ENCODE measurements at places on chromosomes 13 and 19.

- no peak for DNase-seq
Observed at GRCh38 chr13:77409412-77409811, 82.5 kb upstream of the MYCBP2 start.

DNA sequence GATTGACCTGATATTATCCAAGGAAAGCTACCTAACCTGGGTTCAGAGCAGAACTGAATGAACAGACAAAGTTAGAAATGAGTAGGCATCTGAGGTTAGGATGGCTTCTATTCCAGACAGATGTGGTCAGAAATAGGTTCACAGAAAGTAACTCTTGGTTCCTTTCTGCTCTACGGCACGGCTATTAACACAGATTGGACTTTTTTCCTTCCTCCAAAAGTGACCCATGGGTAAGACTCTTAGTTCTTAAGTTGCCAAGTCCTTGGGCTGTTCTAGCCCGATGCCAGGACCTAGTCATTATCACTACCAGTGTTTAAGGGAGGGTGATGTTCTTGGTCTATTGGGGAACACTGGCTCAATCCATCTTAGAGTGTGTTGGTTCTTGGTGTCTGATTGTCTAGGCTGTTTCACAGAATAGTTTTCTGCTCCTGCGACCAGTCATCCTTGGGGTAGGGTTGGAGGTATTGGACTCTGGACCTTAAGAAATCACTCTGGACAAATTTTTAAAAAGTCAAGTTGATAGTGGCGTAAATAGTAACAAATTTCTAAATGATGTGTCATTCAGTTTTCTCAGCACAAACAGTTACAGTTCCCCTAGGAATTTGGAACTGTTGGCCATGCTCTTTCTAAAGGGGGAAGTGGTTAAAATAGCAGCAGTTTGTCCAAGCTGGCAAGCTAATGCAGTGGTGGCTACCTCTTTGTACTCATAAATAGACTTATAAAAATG is 60.1 kb upstream of the MYCBP2 start:
- no peak for DNase-seq

GRCh38 chr13:112907871-112908331 is 61.1 kb upstream of the MCF2L start:
- no peak for DNase-seq

- no peak for DNase-seq
Observed at GRCh38 chr13:40664350-40665125, 1.9 kb downstream of the FOXO1 start.

DNA sequence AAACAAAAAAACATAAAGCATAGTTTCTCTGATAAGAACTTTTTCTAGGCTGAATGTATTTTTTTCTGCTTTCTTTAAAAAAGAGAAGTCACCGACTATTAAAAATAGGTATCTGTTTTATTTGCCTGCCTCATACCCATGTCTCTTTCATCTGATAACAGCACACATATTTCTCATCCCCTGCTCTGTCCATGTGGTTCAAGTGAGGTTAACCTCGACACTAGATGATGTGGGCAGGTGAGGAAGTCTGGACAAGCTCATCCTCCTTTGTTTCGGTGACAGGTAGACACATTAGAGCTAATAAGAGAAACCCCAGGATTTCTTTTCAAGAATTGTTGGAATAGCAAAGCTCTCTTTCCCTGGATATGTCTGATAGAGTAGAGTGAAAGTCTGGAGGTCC is 222.7 kb downstream of the GPC5 start:
- DNase-seq, result no peak

DNA sequence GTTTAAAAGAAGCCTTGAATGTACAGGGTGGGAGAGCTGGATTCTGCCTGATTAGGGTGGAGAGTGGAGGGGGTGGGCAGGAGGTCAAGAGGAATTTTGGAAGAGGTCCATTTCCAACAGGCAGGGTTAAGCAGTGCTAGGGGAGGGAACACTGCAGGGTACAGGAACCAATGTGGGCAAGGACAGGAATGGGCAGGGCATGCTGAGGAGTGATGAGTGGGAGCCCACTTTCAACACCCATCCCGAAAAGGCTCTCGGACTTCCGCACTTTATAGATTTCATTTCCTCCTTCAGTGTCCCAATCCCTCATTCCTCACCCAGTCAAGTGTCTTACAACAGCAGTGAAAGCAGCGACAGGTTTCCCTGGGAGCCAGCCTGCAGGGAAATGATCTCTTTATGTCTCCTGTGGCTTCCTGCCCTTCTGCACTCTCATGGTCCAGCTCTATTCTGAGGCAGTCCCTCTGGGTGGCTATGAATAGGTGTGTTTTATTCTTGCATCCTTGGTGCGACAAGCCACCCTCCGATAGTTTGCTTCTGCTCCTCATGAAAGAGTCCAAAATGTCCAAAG is 50.5 kb upstream of the ZNF507 start:
- DNase-seq, result no peak

DNA sequence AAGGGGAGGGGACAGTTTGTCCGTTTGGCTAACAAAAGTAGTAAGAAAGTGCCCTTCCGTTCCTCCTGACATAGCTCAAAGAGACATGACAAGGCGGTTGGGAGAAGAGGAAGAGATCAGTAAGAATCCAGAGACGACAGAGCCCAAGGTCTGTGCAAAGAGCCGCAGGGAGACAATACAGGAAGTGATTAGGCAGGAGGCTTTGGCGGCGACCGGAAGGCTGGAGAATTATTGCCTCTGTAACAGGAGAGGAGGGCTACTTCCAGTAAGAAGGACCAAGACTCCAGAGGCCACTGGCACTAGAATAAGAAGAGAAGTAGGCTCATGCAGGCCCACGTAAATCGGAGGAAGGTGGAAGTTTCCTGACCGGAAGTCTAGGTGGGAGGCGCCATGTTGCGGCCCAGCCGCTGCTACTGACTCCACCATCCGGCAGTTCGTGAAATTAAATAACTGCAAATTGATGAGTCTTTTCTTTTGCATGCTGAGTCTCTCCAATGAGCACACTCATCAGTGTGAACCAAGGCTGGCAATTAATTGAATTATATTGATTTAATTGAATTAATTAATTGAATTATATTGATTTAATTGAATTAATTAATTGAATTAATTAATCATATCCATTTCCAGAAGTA is 9.9 kb downstream of the RFX2 start:
- no peak for DNase-seq

GRCh38 chr19:42092350-42092749 is 16.4 kb downstream of the ZNF574 start:
- peak; percentile 52 for DNase-seq

DNA sequence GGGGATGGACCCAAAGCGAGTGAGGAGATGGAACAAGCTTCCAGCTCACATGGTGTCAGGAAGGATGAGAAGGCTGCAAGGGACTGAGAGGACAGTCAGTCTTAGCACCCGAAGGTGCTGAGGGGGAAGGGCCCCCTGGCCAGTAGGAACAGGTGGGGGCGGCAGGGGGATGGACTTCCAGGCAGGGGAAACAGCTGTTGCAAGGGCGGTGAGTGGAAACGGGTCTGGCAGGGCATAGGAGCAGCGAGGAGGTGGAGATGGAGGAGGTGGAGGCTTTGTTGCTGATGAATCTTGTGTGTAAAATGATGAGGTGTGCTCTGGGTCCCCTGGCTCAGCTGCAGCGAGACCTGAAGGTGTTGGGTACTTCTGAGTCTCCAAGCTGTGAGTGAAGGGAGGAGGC is 1.2 kb downstream of the MAP1S start:
- DNase-seq, result no peak

DNA sequence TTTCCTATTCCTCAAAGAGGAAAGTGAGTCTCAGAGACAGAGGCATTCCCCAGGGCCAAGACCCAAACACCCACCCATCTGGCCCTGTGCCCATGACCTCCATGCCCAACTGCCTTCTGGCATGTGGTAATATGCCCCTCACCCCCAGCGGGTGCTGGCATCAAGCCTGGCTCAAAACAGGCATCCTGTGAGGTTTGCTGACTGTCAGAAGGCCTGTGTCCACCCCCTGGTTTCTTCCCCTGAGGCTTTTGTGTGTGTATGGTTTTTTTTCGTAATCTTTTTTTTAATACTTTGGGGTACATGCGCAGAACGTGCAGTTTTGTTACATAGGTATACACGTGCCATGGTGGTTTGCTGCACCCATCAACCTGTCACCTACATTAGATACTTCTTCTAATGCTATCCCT is 7.6 kb upstream of the KANK2 start:
- DNase-seq, result no peak

DNA sequence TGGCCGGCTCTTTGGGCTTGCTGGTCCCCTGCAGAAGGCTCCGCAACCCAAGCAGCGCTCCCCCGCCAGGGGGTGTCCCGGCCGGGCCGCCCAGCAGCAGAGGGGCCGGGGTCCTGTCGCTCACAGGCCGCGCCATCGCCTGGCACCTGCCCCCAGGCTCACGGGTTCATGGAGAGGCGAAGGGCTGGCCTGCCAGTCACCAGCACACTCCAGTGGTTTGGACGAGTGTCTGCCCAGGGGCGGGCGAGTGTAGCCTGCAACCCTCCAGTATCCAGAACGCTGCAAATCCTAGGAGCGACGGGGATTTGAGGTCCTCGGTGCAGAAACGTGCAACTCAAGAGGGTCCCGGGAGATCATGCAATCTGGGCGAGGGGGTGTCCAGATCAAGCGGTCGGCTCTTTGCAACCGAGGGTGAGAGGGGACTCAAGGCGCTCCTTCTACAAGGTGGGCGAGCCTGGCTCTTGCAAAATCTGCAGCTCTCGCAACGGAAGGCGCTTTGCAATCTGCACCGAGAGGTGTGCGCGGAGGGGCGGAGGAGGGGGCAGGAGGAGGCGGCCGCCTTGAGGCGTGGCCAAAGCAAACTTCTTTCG is at the start of gene DBP:
TSS of gene DBP (minus strand) at position 521 of the 590 bp plus-strand sequence. CDS start at position 136, 385 bp downstream.
- peak; percentile 73 for DNase-seq

DNA sequence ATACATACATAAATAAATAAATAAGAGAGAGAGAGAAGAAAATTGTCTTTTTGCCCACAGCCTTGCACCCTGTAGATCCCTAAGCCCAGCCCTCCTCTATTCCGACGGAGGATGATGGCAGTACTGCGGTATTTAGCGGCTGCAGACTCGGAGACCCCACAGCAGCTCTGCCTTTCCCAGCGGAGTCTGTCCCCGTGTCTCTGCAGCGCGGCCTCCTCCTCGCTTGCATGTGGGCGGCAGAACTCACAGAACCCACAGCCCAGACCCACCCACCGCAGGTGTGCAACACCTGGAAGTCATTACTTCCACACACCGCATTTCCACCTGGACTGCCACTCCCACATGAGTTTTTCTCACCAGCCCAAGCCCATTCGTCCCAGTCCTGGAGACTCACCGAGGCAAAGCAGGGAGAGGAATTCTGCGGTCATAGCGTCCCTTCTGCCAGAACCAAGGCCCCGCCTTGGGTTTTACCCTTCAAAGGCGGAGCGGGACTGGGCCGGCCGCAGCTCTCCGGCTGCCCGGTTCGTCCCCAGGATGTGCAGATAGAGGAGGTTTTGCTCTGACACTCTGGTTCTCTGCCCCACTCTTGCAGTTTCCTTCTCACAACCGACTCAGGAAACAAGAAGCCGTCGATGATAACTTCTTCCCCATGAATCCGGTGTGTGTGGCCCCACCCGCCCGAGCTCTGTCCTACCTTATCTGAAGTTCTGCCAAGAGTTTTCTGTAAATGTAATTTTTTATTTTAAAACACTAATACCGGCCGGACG is at the start of gene VSTM1:
TSS of gene VSTM1 (minus strand) at position 548 of the 767 bp plus-strand sequence. CDS start at position 428, 120 bp downstream.
- no peak for DNase-seq

GRCh38 chr19:17778251-17778967 is 16.5 kb upstream of the B3GNT3 start:
- DNase-seq, result no peak

- DNase-seq, result no peak
Observed at GRCh38 chr13:99980824-99981734, 505 bp upstream of the ZIC2 start.

- no peak for DNase-seq
Observed at GRCh38 chr19:2140138-2140569, 11.2 kb downstream of the AP3D1 start.

DNA sequence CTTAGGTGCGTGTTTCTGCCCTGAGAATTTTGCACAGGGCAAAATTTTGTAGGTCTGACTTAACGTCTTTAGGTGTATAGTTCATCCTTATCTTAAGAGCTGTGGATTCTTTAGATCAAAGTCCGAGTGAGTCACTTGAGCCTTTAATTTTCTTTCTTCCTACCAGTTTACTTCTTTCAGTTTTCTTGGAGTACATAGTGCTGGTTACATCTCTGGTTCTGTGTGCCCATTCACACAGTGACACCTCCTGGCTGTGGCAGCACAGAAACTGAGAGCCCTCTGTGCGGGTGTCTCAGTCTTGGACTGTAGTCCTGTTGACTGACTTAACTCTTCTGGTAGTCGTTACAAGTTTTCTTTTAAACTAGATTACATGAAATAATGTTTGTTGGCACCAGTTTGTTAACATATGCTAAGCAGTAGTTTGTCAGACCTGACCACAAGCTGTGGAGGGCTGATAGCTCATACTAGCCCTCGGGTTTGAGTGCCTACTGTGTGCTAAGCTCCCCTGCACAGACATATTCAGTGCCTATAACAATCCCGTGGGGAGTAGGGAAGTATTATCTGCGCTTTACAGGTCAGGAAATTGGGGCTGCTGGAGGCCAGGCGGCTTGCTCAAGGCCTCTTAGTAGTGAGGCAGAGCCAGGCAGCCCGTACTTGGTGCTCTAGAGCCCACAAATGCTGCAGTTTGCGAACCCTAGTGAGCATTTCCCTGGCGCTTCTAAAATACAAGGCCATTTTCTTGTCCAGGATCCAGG is 1.6 kb downstream of the GATAD2A start:
- no peak for DNase-seq

DNA sequence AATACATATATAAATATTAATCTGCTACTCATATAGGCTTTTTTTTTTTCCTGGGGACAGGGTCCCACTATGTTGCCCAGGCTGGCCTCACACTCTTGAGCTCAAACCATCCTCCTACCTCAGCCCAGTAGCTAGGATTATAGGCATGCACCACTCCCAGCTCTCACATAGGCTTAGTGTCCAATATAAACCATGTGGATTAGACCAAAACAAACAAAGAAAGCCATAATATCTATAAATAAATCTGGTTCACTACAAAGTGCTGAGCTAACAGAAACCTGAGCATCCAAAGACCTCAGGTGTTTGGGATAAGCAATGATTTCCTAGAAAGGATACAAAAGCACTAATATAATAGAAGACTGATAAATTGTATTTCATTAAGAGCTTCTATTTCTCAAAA is 26.0 kb downstream of the TBC1D4 start:
- no peak for DNase-seq

DNA sequence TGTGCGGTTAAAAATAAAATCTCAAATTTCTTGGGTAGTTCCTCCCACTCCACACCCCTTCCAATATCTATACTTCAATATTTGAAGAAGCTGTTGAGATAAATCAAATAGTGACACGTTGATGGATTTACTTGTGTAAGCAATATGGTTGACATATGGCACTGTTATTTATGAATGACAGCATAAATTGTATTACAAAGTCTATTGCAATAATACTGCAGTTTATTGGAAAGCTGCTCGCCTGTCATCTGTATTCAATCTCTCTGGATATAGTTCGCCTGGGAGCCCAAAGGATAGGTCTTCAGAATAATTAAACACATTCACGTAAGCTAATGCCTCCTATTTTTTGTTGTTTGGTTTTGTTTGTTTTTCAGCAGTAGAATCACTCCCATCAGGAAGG is 5.0 kb upstream of the ZIC5 start:
- DNase-seq, result no peak
